ENCODE measurements at places on chromosomes 13 and 19. TPM values are rescaled to one million over a fixed set of nuclear protein-coding genes. Genes with fewer than 3 reads are reported as not detected.

LAMP1 gene
- total RNA-seq, result 124 TPM

RPS5 gene
- 1,967 TPM for total RNA-seq

MYDGF gene
- total RNA-seq, result 235 TPM

FCAR gene
- total RNA-seq, result not detected

ZNF681 gene
- 0.77 TPM for total RNA-seq
